Stimulated activated CD4-positive, alpha-beta T cell treated with anti-CD3 and anti-CD28 coated beads, Interleukin-2, amount 100 ng/mL, for 24 hours (primary cell): ENCODE measurements at places on chromosomes 3 and 15.

DNA sequence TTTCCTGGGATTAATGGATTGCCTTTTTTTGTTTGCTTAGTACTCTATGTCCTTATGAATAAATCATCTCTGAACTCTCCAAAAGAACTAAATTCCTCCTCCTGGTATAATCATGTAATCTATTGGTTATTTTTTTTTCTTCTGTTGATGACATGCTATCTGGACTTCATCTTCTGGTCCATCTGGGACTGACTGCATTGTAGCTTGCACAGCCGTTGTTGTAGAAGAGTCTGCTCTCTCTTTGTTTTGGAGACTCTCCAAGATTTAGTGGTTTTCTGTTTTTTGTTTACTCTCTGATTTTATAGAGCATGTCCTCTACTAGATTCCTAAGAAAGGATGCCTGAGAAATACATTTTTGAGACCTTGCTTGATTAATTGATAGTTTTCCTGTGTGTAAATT lies 19.1 kb downstream of the IREB2 start:
- no peak for DNase-seq

DNA sequence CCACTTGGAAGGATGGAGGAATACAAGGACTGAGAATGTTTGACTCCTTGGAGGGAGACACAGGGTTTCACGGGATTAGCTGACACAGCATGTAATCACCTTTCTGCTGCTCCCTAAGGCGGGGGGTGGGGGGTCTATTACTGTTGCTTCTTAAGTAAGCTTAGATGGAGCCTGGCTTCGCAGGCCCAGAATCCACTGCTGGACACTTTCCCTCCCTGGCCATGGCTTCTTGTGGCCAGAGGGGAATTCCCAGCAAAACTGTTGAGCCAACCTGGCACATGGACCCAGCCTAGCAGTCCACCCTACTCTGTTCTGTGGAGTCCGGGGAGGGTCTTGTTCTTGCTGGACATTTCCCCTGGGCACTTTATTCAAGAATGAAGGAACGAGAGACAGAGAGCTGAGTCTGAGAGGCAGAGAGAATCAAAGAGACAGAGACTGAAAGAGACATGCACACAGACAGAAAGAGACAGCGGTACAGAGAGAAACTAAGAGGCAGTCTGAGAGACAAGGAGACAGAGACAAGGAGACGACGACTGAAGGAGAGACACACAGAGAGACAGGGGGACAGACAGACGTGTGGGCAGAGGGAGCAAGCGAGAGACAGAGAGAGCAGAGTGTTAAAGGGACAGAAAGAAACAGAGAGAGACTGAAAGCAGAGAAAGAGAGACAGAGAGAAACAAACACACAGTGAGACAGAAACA lies 55.6 kb upstream of the DLG1 start:
- no peak for DNase-seq

- no peak for DNase-seq
These were observed 87.0 kb downstream of the PLSCR2 start for GRCh38 chr3:146382386-146382785.

DNA sequence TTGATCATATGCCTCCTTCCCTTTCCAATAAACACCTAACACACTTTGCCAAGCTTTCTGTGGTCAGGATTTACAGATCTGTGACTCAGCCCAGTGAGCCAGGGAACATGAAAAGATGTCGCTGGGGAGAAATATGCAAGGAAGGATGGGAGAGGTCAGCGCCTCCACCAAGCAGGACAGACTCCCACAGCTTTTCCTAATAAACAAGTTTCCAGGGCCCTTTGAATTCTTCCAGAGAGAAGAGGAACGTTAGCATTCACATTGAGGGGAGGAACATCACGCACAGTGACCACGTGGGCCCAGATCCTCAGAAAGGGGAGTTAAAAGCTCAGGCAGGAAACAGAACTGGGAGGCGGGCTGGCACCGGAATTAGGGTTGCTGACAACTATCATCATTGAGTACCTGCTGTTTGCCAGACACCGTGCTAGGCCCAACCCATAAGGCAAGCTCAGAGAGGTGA lies 33.3 kb upstream of the MRPS22 start:
- no peak for DNase-seq
